Spinal cord (tissue), 10 donors: ENCODE measurements at places on chromosomes 11 and 22. TPM values are rescaled to one million over a fixed set of nuclear protein-coding genes. Genes with fewer than 3 reads are reported as not detected.

The GGT5 gene
- polyA plus RNA-seq, result 12.3 TPM

DNA sequence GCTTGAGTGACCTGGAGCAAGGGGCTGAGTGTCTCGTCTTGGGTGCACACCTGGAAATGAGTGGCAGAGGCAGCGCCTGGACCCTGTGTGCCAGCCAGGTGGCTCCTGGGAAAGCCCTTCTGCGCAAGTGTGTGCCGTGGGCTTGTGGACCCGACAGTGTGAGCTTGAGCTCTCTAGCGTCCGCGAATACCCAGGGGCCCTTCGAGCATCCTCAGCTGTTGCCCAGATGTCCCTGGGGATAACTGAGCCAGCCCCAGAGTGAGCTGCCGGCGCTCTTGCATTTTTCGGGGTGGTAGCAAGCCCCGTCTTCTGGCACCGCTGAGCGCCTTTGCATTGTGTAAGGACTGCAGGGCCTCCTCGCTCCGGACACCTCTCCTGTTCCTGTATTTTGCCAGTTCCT, 399.2 kb downstream of the TBC1D22A start:
- no peak overlapping the region for H3K4me3 ChIP-seq
- no peak overlapping the region for H3K27ac ChIP-seq
- H3K4me1 ChIP-seq, result peaks cover 26% of the 10 kb centered on the region
- no peak for DNase-seq

The CAT gene
- polyA plus RNA-seq, result 88.9 TPM

The ABCC8 gene
- polyA plus RNA-seq, result 33.2 TPM

- peaks cover 6% of the 10 kb centered on the region for H3K36me3 ChIP-seq
- H3K4me3 ChIP-seq, result no peak overlapping the region
Measured at GRCh38 chr22:46424496-46424895, 89.0 kb downstream of the TRMU start.

The ESAM gene
- 38.2 TPM for polyA plus RNA-seq

The GUCY1A2 gene
- polyA plus RNA-seq, result 10.8 TPM

The SLC17A6 gene
- polyA plus RNA-seq, result 57.1 TPM

- no peak overlapping the region for H3K4me3 ChIP-seq
- H3K27ac ChIP-seq, result no peak overlapping the region
- H3K36me3 ChIP-seq, result no peaks in the 10 kb centered on the region
- H3K4me1 ChIP-seq, result peaks cover 33% of the 10 kb centered on the region
Measured at GRCh38 chr22:49025791-49026493, 801.7 kb downstream of the BRD1 start.

The SEC14L2 gene
- polyA plus RNA-seq, result 21.0 TPM

GRCh38 chr11:120937501-120937900, 86.4 kb upstream of the TBCEL start:
- H3K27ac ChIP-seq, result no peak overlapping the region
- peaks cover 3% of the 10 kb centered on the region for H3K36me3 ChIP-seq
- no peaks in the 10 kb centered on the region for H3K27me3 ChIP-seq
- no peak for DNase-seq
- peaks cover 9% of the 10 kb centered on the region for H3K4me1 ChIP-seq
- H3K4me3 ChIP-seq, result no peak overlapping the region
